ENCODE measurements at places on chromosomes 6 and 20.

- no peak for DNase-seq
Observed at GRCh38 chr6:26311012-26311384, 54.0 kb upstream of the BTN3A2 start.

- DNase-seq: no peak
Observed at GRCh38 chr6:21332660-21333059, 260.9 kb upstream of the SOX4 start.

DNA sequence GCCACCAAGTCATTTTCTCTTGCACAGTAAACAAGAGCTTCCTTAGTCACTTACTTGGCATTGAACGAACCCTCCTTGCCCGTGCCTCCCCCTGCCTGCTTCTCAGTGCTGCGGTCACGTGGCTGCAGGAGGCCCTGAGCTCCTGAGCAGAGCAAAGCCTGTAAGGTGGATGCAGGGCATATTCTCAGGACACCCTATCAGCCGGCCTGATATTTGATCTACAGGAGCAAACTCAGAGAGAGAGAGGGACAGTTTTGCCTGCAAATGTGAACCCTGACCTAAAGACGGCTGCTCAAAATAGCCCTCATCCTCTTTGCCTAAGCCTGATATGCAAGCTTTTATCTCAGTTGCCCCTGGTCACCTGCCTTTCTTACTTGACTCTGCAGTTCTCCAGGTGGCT is 93.0 kb upstream of the POPDC3 start:
- no peak for DNase-seq

DNA sequence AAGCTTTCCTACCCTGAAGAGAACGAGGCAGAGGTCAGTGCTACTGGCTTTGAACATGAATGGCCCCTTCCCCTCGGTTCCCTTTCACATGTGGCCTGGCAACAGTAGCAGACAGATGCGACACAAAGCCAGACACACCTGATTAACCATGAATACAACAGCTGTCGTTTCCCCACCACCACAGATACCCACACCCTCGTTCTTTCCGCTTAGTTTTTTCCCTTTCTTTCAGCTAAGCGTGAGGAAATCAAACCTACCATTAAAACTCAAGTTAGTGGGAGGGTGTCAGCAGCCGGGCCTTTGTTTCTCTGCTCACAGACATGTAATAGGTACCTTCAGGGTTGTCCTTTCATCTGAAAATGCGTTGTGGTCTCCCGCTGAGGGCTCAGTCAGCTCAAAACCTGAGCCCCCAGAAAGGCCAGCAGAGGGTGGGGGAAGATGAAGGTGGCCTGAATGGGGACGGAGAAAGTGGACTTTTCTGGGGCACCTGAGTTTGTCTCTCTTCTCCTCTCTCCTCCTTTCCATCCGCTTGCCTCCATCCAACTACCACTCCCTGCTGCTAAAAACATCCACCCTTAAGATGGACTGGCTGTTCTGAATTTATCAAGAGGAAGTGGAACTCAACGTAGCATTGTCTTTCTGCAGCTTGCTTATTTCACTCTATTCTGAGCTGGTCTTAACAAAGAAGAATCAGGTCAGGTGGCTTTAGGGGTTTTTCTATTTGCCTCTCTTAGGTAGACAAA is 516.6 kb upstream of the JARID2 start:
- no peak for DNase-seq

DNA sequence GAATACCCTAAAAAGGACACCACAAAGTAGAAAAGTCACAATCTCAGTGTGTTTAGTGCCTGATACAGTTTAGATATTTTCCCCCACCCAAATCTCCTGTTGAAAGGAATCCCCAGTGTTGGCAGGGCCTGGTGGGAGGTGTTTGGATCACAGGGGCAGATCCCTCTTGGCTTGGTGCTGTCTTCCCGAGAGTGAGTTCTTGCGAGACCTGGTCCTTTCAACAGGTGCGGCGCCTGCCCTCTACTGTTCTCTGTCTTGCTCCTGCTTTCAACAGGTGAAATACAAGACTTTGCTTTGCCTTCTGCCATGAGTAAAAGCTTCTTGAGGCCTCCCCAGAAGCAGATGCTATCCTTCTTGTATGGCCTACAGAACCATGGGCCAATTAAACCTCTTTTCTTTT is 534.3 kb upstream of the NRSN1 start:
- DNase-seq: no peak

DNA sequence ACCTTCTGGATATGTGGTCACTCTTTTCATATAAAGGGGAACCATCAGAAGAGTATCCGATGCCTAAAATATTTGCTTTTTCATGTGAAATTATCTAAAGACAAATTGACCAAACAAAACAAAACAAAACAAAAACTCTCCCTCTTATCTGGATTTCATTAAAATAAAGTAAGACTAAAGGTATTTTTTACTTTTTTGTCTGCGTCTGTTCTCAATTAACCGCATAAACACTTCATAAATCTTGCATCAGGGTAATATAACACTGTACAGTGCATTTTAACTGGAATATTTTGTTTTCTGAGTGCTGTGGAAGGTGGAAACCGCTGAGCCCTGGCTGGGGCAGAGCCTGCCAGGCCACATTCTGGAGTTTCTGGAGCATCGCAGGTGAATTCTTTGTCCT is 234.1 kb upstream of the ZFP64 start:
- DNase-seq: no peak

GRCh38 chr6:142285235-142286087 is 16.3 kb upstream of the ADGRG6 start:
- no peak for DNase-seq

DNA sequence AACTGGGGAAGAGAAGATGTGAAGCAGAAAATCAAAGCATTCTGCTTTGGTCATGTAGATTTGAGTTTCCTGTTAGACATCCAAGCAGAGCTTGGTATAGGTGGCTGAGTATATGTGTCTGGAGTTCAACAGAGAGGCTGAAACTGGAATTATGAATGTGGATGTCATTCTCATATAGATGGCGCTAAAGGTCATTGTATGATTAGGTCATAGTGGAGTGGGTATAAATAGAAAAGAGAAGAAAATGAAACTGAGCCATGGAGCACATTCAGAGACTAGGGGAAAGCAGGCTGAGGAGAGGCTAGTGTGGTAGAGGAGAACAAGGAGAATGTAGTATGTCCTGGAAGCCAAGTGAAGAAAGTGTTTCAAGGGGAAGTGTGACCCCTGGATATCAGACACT is 295.6 kb upstream of the PLN start:
- no peak for DNase-seq

DNA sequence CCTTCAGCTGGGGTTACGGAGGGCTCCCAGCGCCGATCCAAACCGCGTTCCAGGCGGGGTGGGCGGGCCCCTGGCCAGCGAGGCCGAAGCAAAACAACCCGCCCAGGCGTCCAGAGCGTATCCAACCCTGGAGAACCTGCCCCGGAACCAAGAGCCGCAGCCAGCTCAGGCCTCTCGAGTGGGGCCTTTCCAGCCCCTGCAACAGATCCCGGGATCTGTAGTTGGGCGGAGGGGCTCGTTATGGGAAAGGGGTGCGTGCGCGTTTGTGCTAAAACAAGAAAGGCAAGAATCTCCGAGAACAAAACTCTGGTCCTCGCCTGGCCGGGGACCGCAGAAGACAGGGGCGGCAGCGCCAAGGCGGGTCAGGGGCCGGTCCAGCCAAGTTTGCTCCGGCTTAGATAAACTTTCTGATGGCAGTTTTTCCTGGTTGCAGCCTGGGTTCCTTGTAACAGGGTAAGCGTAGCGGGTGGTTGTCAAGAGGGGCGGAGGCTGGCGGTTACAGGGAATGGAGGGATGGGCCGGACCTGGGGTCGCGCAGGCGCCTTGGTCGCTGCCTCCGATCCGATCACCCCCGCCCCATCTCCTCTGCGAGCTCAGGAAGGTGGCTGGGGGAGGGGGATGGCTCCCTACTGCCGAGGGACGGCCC is 448 bp upstream of the RIN2 start:
- DNase-seq: peak; percentile 96

DNA sequence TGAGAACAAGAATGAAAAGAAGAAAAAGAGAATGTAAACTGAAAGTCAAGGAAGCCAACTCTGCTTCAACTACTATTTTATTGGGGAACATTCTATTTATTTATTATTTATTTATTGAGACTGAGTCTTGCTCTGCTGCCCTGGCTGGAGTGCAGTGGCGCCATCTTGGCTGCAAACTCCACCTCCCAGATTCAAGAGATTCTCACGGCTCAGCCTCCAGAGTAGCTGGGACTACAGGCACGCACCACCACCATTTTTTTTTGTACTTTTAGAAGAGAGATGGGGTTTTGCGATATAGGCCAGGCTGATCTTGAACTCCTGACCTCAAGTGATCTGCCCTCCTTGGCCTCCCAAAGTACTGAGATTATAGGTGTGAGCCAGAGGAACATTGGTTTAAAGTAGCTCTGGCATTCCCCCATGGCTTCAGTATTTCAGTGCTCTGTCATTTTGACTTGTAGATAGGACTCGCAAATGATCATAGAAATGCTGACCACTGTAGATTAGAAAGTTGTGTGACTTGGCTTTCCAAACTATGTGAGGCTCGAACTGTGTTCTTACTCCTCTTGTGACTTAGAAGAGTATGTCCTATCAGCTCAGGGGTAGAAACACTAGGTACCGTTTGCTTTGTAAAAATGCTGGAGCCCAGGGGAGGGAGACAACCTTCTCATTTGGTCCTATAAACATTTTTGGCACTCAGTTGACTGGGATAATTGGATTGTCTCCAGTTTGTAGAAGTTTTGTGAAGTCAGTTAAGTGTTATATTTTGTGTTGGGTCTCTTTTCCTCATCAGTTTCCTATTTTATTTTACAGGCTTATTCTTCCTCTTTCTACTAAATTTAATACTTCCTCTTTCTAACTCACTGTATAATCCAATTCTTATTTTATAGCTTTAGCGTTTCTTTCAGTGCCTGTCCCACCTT is 544.9 kb upstream of the CITED2 start:
- DNase-seq: no peak

- no peak for DNase-seq
Observed at GRCh38 chr6:41607736-41608135, 30.5 kb upstream of the MDFI start.

GRCh38 chr6:158366363-158366762 is 54.1 kb downstream of the TULP4 start:
- DNase-seq: no peak

DNA sequence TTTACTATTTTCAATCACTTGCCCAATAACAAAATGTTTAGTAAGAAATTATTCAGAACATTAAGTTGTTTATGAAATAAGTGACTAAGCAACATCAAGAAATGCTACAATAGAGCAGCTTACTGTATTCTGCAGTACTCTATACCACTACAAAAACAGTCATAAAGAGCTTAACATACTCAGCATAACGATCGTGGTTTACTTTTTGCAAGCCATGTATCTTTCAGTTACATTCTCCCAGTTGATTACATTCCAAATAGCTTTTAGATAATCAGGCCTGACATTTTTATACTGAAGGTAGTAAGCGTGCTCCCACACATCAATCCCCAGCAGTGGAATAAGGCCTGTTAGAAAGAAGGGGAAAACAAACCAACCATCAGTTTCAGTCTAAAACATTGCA is 10.7 kb downstream of the SOD2 start:
- no peak for DNase-seq

GRCh38 chr6:40912158-40912946 is 126.7 kb downstream of the UNC5CL start:
- DNase-seq: no peak

- no peak for DNase-seq
Observed at GRCh38 chr6:40139447-40139846, 205.2 kb upstream of the MOCS1 start.

DNA sequence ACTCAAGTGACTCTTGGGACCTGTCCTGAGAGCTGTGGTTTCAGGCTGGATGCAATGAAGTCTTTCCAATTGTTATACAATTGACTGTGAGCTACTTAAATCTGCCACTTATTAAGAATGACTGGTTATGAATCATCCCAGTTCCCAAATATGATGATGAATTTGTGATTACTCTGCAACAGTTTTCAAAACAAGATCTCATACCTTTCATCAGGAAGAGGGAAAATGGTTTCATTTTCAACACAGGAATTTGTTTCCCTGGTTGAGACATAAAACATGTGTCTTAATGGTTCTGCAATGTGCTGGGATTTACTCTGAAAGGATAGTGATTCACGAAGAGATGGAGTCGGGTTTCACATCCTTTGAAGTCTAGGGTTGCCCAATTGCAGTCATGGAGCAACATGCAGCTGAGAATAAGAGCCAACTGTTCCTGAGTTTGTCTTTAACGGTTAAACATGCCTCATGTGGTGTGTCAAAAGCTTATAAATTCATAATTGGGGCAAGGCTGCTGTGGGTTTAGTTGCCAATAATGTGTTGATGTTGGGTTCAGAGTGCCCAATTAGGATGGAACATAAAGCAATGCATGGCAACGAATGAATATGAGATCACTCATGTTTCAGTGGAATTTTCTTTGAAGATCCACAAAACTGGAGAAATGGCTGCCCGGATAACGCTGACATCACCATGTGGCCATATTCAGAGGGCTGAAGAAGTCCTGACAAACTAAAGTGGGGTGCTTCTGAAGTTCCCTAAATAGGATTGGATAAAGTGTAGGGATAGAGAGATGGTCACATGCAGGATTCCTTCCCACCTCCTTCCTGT is 41.0 kb downstream of the CYP24A1 start:
- DNase-seq: no peak

- DNase-seq: no peak
Observed at GRCh38 chr20:31475472-31476293, 595 bp downstream of the REM1 start.

DNA sequence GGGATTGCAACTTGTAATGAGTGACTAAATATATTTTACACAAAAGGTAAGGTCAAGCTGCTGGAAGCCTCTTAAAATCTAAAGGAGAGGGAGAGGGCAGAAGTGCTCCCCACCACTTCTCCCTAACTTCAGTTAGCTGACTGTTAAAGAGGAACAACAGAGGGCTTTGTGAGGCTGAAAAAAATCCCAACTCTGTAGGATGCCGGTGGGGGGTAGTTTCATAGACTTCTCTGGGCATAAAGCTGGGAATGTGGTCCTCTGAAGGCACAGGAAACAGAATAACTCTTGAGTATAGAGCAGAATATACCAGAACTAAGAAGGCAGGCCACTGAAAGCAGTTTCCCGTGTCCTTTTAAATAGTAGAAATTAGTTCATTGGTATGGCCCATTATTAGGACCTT is 71.6 kb downstream of the KIF6 start:
- no peak for DNase-seq

- DNase-seq: no peak
Observed at GRCh38 chr20:32149566-32150170, 40.2 kb downstream of the TM9SF4 start.

DNA sequence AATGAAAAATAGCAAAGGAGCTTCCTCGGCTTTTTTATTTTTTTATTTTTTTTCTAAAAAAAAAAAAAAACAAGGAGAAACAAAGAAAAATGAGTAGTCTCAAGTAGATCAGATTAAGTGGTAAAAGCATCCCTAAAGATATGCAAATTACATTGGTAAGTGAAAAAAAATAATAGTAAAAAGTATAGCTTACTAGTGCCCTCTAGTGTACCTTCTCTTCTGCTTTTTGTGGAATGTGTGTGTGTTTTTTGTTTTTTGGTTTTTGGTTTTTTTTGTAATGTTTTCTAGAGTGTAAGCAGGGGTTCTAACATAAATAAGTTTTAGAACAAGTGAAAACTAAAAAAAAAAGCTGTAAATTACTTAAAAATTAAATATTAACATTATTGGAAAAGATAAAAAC is 1062.0 kb downstream of the HACE1 start:
- no peak for DNase-seq

GRCh38 chr6:135192256-135193174 is 11.4 kb downstream of the MYB start:
- no peak for DNase-seq

All from progenitor cell of endocrine pancreas (in vitro differentiated cells).